ENCODE measurements at places on chromosomes 16 and 17.
A peak's percentile ranks its signal among the peaks of the same experiment; 100 is the strongest.

- DNase-seq = peak; percentile 83
These were observed 5.4 kb upstream of the G6PC1 start for GRCh38 chr17:42895185-42895555.

GRCh38 chr16:19980632-19981265, 92.9 kb downstream of the GPR139 start:
- DNase-seq = no peak

- DNase-seq = no peak
These were observed 19.7 kb downstream of the DHRS7B start for GRCh38 chr17:21146362-21147015.

DNA sequence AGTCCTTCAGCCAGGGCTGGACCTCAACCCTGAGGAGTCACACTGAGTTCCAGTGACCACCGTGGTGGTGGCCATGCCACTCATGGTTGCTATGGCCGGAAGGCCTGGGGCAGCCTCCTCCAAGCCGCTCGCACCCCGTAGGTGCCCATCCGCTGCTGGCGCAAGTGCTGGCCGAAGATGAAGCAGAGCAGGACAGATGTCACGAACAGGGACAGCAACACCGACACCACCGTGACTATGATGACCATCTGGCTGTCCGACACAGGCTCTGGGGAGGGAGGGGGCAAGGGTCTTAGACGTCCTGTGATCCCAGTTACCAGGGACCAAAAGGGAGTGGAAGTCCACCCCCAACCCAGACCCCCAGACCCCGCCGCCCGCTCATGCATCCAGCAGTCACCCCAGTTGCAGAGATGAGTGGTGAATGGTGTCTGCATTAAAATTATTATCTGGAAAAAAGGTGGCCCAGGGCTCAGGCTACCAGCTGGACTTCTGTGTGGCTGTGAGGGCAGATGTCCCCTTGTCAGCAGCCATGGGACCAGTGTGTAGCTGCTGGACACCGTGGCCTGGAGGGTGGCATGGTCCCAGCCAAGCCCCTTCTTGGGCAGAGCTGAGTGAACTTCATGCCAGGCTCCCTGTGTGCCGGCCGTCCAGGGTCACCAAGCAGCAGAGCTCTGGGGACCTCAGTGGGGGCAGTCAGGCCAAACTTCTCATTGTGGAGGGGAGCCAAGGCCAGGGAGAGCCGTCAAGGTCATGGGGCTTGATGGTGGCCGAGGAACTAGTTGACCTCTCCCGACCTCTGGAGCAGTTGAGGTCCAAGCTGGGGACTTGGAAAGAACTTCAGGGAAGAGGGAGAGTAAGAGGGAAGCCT, 4.7 kb downstream of the PRR29 start:
- no peak for DNase-seq

DNA sequence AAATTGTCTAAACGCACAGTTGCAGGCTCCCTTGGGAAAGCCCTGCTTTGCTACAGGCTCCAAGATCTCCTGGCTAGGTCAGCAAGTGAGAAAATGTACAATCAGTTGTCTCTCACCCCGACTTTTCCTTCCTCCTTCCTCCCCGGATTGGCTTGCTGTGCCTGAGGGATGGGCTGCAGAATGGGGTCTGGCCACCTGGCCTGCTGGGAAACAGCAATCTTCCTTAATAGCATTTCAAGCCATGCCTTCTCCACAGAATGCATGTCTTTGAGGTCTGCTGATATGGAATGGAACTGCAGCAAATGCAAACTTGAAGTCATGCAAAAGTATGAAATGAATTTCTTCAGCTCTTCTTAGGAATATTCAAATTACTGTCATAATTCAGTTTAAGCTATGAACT, 42.9 kb upstream of the SLFN13 start:
- DNase-seq = no peak

DNA sequence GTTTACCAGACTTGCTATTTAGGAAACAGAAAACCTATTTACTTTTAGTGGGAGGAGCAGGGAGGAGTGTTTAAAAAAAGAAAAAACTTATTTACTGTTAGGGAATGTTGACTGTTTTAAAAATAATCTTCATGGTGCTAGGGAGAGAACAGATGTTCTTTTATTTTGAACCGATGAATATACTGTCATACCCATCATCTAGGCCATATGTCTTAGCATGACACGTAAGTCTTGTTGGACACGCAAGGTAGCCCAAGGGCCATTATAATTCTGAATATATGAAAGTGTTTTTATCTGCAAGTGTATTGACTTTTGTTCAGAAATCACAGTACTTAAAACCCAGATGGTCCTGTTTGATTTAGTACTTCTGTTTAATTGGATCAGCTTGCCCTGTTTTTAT, 11.6 kb downstream of the WIPF2 start:
- DNase-seq = no peak

DNA sequence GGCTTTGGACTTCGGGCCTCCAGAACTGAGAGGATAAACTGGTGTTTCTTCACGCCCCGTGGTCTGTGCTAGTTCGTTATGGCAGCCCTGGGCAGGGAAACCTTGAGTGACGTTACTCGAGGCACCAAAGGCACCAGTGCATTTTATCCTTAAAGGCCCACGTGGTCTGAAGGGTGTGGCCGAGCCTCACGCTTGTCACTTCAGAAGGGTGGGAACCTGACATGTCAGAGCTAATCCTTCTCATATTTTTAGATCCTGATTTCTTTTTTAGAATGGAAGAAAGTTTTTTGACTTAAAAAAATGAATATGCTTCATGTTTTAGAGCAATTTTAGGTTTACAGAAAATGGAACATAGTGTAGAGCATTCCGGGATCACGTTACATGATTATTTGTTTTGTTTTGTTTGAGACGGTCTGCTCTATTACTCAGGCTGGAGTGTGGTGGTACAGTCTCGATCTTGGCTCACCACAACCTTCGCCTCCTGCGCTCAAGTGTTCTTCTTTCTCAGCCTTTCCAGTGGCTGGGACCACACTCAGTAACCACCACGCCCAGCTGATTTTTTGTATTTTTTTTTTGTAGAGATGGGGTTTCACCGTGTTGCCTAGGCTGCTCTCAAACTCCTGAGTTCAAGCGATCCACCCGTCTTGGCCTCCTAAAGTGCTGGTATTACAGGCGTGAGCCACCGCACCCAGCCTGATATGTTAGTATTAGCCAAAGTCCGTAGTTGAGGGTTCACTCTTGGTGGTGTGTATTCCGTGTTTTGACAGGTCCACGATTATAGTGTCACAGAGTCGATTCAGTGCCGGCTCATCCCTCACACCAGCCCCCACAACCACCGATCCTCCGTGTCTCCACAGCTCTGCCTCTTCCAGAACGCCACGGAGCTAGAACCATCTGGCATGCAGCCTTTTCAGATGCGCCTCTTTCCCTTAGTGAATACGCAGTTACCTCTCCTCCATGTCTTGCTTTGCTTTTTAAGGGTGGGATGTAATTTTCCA, 47.9 kb downstream of the RAB11FIP3 start:
- DNase-seq = peak; percentile 64

All from fibroblast of gingiva (primary cell).